ENCODE measurements at places on chromosomes 7 and 10.

DNA sequence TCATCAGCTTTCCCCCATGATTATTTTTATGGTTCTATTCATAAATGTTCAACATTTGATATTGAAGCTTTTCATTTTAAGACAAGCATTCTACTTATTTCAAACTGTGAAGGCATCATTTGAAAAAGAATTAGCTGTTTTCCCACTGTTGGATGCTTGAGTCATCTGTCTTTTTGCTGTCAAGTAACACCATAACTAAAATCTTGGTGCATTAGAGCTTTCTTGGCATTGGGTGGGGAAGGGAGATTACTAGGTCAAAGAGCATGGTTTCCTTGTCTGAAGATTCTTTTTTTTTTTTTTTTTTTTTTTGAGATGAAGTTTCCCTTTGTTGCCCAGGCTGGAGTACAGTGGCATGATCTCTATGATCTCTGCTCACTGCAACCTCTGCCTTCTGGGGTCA lies 68.5 kb downstream of the CTBP2 start:
- DNase-seq, result no peak

DNA sequence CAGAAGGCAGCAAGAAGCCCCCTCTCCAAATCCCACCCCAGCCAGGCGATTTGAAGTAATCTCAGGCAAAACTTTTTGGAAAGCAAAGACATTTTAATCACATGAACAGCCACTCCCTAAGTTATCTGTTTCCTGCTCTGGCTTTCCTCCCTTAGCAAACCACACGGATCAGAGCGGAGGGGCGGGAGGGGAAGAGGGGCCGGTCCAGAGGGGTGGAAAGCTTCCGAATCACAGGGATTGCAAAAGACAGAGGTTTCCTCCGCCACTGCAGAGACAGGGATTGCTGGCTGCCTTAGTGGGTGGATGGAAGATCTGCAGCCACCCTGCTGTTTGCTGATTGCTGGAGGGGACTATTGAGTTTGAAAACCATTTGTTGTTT lies 41.2 kb downstream of the ZCCHC24 start:
- DNase-seq, result no peak

DNA sequence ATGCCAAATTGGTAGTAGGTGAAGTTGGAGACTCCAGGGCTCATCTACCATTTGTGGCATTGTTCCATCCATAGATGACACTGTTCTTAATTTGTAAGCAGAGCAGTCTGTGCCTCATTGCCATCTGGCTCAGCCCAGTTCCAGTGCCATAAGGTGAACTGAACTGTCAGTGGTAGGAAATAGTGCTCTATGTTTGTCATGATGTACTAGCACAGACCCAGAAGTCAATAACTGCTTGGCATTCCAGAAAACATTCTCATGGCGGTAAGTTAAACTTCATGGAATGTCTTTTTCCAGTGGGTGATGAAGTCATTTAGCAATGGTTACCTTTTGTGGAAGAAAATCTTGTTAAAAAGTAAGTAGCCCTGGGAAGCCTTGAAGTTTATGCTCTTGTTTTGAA lies 302.7 kb downstream of the SUGCT start:
- DNase-seq, result no peak

DNA sequence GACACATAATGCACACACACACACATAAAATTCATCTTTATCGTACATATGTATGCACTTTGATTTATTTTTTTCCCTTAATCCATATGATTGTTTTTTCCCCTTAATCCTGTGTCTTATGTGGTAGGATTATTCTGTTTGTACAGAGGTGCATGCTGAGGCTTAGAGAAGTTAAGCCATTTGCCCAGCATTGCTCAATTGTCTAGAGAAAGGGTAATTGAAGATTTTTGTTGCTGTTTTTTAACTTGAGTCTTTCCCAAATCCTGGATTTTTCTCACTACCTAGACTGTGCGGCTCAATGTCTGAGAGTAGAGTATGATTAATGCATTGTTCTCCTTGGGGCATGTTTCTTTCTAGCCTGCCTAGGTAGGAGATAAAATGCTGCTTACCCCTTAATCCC lies 35.0 kb downstream of the WBP1L start:
- DNase-seq, result no peak

GRCh38 chr7:134018306-134018705 lies 108.8 kb upstream of the LRGUK start:
- DNase-seq, result no peak

DNA sequence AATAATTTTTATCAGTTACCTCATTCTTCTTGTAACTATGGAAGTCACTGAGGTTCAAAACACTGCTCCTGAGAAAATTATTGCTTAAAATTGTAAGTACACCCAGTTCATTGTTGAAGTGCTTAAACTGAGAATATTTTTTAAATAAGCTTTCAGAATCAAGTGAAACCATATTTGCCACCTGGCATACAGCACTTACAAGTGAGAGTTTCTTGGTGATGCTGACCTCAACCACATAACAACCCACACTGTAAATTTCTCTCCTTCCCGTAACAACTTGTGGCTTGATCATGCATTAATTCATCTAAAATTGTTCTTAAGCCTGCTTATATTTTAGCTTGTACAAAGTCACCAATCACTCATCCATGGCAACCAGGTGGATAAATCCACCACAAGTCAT lies 34.0 kb downstream of the IMMP2L start:
- DNase-seq, result no peak

- no peak for DNase-seq
Observed at GRCh38 chr7:107813524-107813923, 10.5 kb upstream of the SLC26A3 start.

DNA sequence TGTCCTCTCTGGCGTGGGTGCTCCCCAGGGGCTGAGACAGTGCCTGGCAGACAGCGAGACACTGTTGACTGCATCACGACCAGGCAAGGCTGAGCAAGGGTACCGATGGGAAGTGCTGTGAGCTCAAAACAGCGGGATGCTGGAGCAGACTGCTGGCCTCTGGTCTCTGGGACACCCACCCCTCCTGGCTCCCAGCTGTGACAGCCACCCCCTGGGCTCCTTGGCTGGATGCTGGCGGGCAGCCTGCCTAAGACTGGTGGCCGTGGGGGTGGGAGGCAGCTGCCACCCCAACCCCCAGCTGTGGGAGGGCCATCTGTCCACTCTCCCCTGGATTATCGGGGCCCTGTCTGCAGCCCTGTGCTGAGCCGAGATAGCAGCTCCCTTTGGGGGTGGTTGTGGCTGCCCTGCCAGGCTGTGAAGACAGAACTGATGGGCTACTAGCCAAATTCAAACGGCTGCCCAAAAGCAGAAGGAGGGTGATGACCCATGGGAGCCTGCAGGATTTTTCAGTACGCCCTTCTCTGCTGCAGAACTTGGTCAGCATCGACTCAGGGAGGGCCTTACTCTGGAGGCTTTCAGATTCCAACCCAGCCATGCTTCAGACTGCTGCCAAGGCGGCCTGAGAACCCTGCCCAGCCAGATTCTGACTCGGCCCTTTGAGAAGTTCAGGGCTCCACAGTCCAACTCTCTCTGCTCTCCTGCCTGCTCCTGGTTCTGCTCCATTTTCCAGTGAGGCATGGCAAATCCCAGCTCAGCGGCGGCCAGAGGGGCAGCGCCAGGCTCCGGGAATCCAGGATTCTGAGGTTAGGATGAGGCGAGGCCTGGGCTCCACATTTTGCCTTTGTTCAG lies 125.3 kb downstream of the NEURL1 start:
- no peak for DNase-seq

DNA sequence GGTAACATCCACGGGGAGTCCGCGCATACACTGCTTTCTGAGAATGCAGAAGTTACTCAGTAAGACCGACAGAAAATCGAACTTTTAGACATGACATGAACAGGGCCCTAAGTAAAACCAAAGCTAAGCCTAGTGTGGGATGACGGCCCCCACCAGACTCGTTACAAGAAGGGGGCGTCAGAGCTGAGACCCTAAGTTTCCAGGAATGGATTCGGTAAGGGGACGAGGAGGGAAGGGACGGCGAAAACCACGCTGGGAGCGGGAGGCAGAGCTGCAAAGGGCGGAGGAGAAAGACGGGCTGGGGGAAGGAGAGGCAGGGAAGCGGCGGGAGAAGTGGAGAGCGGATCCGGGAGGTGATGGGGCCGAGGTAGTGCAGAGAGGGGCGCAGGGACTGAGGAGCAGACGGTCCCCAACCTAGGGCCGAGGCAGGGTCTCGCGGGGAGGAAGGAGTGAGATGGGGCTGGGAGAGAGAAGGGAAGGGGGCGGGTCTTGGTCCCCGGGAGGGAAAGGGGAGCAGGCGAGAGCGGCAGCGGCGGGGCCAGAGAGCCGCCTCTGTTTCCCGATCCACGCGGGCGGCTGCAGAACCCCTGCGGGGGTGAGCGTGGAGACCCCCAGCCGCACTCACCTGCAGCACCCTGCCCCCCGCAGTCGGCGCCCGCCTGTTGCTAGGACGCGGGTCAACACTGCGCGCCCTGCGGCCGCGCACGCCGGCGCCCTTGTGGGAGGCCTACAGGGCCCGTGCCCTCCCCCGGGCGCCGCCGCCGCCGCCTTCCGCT lies 513 bp downstream of the ODAD2 start:
- no peak for DNase-seq

DNA sequence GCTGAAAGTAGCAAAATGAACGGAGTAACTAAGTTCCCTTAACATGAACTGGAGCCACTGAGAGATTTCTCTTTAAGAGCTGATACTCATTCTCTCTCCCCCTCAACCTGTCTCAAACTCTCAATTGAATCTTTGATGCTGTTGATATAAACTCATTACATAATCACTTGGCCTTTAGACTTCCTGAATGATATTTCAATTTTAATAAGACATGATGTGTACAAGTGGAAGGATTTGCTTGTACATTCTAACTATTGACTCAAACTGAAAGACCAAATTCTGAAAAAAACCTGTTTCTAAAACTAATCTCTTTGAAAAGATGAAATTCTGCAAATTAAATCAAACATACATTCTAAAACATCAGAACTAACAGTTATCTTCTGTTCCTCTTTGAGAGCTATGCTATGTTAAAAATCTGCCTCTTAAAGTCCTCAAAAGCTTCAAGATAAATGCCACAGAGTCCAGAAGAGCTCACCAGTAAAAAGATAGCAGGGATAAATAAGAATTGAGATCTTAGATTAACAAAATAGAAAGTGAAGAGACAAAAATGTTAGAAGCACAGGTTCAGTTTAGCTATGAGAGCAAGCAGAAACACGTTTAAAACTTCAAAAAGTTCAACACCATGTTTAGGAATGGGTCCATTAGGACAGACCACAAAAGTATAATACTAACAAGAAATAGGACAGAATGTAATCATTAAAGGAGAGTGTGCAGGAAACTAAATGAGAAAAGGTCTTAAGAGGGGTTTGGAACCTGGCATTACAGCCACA lies 46.1 kb downstream of the TNPO3 start:
- DNase-seq, result no peak

GRCh38 chr10:34758447-34758996 lies 56.6 kb downstream of the PARD3 start:
- no peak for DNase-seq

DNA sequence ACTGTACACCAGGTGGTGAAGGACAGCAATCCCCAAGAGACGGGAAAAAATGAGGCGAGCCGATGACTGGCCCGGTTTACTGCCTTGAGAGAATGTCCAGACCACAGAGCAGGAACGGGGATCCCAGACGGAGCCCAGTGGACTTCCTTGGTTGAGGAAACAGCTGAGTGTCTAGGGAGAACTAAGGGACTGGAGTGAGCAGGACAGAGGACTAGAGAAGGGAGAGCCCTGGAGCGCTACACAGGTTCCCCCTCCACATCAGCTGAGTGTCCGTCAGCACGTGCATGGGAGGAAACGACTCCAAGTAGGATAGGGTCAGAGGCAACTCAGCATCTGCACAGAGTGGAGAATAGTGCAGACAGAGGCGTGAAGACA lies 7.1 kb upstream of the WDR86 start:
- no peak for DNase-seq

- no peak for DNase-seq
Observed at GRCh38 chr7:891805-892204, 15.5 kb downstream of the GET4 start.

DNA sequence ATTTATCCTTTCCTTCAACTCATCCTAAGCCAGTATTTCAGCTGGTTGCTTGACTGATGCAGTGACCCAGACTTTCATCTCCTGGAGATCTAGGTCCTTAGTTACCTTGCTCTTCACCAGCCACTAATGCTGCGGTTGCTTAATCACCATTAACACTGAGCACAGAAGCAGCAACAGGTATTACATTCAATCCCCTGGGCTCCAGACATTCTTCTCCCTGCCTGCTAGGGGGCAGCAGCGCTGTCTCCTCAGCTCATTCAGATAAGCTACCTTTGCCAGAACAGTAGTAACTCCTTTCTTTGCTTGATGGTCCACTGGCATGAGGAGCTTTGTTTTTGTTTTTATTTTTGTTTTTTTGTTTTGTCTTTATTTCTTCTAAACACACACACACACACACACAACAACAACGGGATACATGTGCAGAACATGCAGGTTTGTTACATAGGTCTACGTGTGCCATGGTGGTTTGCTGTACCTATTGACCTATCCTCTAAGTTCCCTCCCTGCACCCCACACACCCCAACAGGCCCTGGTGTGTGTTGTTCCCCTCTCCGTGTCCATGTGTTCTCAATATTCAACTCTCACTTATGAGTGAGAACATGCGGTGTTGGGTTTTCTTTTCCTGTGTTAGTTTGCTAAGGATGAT lies 1043.2 kb upstream of the C7orf33 start:
- DNase-seq, result no peak

DNA sequence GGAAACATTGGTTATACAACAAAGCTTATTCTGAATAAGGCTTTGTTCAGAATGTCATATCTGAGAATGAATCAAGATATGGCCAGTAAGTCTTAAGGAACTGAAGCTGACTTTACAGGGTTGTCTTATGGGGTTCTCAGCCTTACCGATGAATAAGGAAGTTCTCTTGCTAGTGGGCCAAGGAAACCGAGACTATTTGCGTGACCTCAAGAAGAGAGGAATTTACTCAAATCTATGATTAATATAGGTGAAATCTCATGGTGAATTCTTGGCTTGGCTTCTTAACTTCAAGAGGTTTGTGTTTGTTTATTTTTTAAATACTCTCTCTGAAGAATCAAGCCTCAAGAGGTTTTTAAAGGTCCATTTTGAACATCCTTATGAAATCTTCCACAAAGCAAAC lies 4.7 kb upstream of the MRLN start:
- no peak for DNase-seq

DNA sequence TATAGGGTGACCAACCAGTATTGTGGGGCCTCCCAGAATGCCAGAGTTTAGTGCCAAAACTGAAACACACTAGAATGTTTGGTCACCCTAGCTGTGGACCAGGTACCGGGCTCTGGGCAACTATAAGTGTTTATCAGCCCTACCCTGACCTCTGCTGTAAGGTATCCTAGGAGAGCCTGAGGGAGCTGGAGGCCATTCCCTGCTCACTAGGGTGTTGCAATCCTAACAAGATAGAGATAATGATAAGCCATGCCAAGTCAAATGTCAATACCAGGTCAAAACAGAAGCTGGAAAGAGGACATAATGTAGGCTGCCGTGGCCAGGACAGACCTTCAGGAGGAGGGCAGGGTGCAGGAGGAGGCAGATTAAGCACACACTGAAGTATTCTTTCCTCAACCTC lies 151.8 kb downstream of the KCNMA1 start:
- DNase-seq, result no peak

DNA sequence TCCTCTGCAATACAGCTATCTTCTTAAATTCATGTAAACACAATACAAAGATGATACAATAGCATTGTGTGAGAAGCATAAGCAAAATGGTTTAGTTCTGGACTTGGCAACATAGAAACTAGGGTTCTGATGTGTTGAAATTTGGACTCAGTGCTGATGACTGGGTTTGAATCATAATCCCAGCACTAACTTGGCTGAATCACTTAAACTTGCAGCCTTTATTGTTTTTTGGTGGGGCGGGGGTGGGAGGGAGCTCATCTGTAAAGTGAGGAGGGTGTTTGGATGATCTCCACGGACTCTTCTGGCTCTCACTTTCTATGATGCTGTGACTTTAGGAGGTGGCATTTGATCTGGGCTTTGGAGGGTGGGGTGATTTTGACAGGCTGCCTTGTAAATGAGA lies 158.2 kb downstream of the WNT2 start:
- no peak for DNase-seq
